ENCODE measurements at places on chromosomes 4 and X. TPM values are rescaled to one million over a fixed set of nuclear protein-coding genes. Genes with fewer than 3 reads are reported as not detected.

The MAGED4 gene
- total RNA-seq, result 0.76 TPM

The NDP gene
- total RNA-seq, result not detected

The MCF2 gene
- total RNA-seq, result not detected

The TNIP3 gene
- total RNA-seq, result 0.38 TPM

The AMBN gene
- total RNA-seq, result not detected

The SLC9A7 gene
- total RNA-seq, result 6.5 TPM

The HSFX3 gene
- not detected for total RNA-seq

The KDR gene
- total RNA-seq, result 23.8 TPM

The VCX2 gene
- total RNA-seq, result not detected

- H3K27me3 ChIP-seq, result no peaks in the 10 kb centered on the region
- H3K27ac ChIP-seq, result no peak overlapping the region
- no peaks in the 10 kb centered on the region for H3K36me3 ChIP-seq
- DNase-seq, result no peak
- H3K4me3 ChIP-seq, result no peak overlapping the region
Measured at GRCh38 chr4:79212311-79212710, 113.5 kb downstream of the NAA11 start.

GRCh38 chr4:119730671-119730950, 102.0 kb upstream of the PDE5A start:
- H3K27me3 ChIP-seq, result no peaks in the 10 kb centered on the region
- H3K4me1 ChIP-seq, result peaks cover 23% of the 10 kb centered on the region
- H3K36me3 ChIP-seq, result no peaks in the 10 kb centered on the region

DNA sequence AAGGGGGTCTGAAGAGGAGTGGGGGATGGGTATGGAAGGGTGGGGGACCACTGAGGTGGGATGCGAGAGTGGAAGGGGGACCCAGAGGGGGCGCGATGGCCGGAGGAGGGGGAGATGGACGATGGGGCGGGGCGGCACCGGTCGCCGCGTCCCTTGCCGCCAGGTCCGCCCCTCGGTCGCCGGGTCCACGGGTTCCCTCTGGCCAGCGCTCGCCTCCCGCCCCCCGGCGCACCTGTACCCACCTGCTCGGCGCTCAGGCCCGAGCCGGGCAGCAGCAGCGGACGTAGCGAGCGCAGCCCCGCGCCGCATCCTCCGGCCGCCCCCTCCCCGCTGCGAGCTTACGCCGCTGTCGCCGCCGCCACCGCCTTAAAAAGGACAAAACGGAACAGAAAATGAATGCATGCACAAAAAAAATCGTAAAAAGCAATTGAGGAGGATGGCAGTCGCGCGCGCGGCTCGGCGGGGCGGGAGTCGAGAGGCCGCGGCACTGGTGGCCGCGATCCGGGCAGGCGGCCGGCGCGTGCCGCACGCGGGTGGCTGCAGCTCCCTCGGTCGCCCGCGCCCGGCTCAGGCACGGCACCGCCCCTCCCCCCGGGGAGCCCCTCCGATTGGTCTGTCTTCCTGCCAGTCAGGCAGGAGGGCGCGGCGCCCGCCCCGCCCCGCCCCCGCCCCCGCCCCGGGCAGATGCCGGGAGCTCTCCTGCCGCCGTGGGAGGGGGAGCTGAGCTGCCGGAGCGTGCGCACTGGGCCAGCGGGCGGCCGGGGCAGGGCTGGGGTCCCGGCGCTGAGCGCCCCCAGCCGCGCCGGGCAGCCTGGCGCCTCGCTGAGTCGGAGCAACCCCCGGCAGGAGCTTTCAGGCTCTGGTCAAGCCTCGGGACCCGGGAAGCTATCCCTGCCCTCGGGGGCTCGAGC, at the start of gene JAKMIP1:
JAKMIP1 (minus strand) TSS at position 539 of the 911 bp plus-strand sequence. CDS start 87,699 bp downstream, outside the sequence.
- no peaks in the 10 kb centered on the region for H3K36me3 ChIP-seq
- H3K4me3 ChIP-seq, result peak within 1 kb of the TSS; percentile 68
- H3K27ac ChIP-seq, result peak within 1 kb of the TSS; percentile 11
- peaks cover 27% of the 10 kb centered on the region for H3K4me1 ChIP-seq
- peaks cover 7% of the 10 kb centered on the region for H3K27me3 ChIP-seq

DNA sequence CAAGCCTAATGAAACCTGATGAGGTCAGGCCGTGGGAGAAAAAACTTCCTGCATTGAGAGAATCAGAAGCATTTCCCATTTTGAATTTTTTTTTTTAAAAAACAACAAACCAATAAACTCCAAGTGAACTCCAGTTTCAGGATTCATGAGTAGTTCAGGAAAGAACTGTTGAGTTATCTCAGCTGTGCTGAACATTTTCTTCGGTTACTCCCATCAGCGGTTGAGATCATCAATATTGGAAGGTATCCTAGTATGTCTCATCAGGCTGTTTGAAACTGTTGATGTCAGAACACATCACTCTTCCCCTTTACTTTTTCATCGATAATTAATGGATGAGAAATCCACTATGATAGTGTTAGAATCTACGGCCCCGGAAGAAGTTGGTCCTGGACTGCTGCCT, 82.4 kb upstream of the ADGRG2 start:
- no peak for DNase-seq
- H3K4me1 ChIP-seq, result no peaks in the 10 kb centered on the region
- H3K4me3 ChIP-seq, result no peak overlapping the region
- no peak overlapping the region for H3K27ac ChIP-seq
- no peaks in the 10 kb centered on the region for H3K27me3 ChIP-seq

DNA sequence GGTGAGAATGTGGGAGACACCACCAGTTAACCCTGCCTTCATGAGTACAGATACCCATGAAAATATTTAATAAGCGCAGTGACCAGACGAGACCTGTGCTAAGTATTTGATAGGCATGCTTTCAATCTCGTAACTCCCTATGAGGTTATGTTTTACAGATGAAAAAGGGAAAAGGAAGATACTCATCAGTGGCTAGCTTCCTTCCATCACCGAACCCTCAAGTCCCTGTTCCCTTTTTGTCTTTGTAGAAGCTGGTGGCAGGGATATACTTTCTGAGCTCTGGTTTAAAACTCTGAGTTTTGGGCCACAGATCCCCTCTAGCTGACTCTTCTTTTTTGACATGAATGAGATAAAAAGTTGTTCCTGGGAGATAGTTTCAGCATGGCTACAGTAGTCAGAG, 26.3 kb downstream of the AFF1 start:
- no peak for DNase-seq
- no peaks in the 10 kb centered on the region for H3K36me3 ChIP-seq
- H3K4me3 ChIP-seq, result no peak overlapping the region
- no peaks in the 10 kb centered on the region for H3K27me3 ChIP-seq

DNA sequence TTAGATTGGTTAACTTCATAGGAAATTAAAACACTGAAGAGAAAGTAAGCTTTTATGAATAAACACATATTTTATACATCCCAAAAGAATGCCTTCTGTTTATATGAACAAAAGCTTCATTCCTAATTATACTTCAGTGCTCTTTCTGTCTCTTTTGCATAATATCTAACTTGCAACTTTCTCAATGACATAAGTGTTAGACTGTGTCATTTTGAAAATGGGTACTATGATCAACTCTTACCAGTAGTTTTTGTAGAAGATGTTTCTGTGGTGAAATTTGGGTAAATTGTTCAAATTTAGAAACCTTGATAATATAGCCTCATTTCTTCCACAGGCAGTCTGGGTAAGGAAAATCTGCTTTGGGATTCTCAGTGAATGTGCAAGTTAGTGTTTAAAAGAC, 991.4 kb downstream of the CCSER1 start:
- no peaks in the 10 kb centered on the region for H3K36me3 ChIP-seq
- no peak overlapping the region for H3K4me3 ChIP-seq
- no peaks in the 10 kb centered on the region for H3K27me3 ChIP-seq
- H3K27ac ChIP-seq, result no peak overlapping the region

DNA sequence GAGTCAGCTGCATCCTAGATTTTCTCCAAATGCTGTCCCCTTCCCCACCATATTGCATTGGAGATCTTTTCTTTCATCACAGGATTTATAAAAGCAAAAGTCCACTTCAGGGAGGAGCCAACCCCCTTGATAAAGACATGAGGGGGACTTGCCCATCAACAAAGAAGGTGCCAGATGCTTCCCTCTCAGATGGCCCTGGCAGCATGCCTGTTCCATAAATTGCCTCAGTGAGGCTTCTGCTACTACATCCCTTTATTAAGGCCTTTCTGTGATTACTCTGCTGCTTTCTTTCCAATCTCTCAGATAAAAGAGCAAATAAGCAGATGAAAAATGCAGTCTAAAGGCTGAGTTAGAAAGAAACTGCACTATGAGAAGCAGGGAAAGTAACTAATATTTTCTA, 511.6 kb downstream of the PACRGL start:
- no peak overlapping the region for H3K27ac ChIP-seq
- H3K27me3 ChIP-seq, result no peaks in the 10 kb centered on the region
- no peaks in the 10 kb centered on the region for H3K4me1 ChIP-seq
- DNase-seq, result no peak
- H3K4me3 ChIP-seq, result no peak overlapping the region

GRCh38 chr4:134787315-134787714, 585.7 kb upstream of the PABPC4L start:
- DNase-seq, result no peak
- no peaks in the 10 kb centered on the region for H3K4me1 ChIP-seq
- H3K27me3 ChIP-seq, result no peaks in the 10 kb centered on the region
- H3K27ac ChIP-seq, result no peak overlapping the region
- no peaks in the 10 kb centered on the region for H3K36me3 ChIP-seq

DNA sequence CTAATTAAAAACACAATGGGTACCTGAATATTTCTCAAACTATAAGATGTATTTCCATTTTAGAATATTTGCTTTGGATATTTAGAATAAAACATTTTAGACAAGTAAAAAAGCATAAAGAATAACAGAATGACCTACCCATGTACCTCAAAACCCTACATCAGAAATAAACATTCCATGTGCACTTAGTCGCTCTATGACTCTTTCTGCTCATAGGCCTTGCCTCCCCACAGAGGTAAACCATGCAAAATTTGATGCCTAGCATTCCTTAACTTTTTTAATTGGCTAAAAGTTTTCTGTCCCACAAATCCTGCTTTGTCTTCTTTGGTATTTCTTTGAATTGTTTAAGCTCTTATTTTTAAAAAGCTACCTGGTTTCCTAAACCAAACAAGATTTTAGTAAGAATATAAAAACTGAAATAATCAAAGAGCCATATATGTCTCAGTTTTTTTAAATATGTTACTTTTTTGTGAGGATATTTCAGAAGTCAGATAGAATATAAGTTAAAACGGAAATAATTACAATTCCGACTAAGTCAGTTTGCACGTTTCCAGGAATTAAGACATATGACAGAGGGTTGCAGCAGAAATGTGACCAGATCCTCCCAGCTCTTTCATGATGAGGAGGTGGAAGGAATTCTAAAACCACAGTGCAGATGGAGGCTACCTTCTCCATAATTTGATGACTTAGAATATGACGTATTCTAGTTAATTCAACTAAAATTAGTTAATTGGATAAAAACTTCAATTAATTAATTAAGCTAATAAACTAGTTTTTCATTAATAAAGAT, 102.5 kb downstream of the FIP1L1 start:
- no peak for DNase-seq
- H3K27ac ChIP-seq, result no peak overlapping the region
- H3K4me1 ChIP-seq, result peaks cover 27% of the 10 kb centered on the region
- H3K36me3 ChIP-seq, result peaks cover 32% of the 10 kb centered on the region
- H3K4me3 ChIP-seq, result no peak overlapping the region

GRCh38 chrX:150547375-150548115, 20.9 kb upstream of the MTM1 start:
- peak; percentile 7 for DNase-seq
- no peaks in the 10 kb centered on the region for H3K36me3 ChIP-seq
- peak overlapping the region; percentile 43 for H3K4me3 ChIP-seq
- no peaks in the 10 kb centered on the region for H3K27me3 ChIP-seq

GRCh38 chr4:1819284-1819683, 26.2 kb downstream of the FGFR3 start:
- no peak for DNase-seq
- H3K4me3 ChIP-seq, result no peak overlapping the region
- H3K4me1 ChIP-seq, result no peaks in the 10 kb centered on the region
- no peak overlapping the region for H3K27ac ChIP-seq
- peaks cover 100% of the 10 kb centered on the region for H3K36me3 ChIP-seq
- H3K27me3 ChIP-seq, result no peaks in the 10 kb centered on the region

DNA sequence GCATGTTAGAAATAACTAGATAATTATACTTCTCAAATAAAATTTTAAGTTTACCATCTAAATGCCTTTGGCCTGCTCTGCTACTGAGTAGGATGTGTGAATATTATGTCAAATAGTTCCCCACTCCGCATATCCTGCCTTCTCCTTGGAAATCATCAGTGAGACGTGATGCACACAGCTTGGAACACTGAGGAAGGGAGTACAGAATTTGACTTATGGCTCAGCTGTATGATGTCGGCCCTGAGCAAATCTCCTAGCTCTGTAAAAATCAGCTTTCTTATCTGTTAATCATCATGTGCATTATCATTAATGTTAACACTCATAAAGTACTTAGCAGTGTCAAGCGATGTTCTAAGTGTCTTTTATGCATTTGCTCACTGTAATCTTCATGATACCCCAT, 241.0 kb upstream of the ANKRD50 start:
- no peak overlapping the region for H3K27ac ChIP-seq
- H3K4me1 ChIP-seq, result no peaks in the 10 kb centered on the region
- no peaks in the 10 kb centered on the region for H3K36me3 ChIP-seq
- H3K27me3 ChIP-seq, result no peaks in the 10 kb centered on the region
- no peak for DNase-seq
